ENCODE measurements at places on chromosomes 5 and 9. TPM values are rescaled to one million over a fixed set of nuclear protein-coding genes. Genes with fewer than 3 reads are reported as not detected.

DNA sequence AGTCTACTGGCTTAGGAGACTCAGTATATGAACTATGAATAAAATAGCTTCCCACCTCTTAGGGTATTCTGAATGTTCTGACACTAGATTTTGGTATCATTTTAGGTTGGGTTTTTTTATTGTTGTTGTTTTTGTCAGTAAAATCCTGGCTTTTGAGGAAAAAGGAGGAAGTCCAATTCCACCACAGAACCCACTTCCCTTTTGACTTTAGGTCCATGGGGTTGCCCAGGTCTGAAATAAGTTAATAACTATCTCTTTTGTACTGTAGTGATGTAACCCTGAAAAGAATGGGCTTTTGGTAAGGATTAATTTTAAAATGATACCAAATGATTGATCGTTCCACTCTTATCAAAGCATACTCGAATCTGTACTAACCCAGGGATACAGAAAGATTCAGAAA lies 29.1 kb upstream of the IL12B start:
- H3K4me1 ChIP-seq: no peaks in the 10 kb centered on the region
- H3K27me3 ChIP-seq: no peaks in the 10 kb centered on the region
- no peak overlapping the region for H3K4me3 ChIP-seq
- no peaks in the 10 kb centered on the region for H3K36me3 ChIP-seq
- no peak for DNase-seq
- H3K27ac ChIP-seq: no peak overlapping the region

DNA sequence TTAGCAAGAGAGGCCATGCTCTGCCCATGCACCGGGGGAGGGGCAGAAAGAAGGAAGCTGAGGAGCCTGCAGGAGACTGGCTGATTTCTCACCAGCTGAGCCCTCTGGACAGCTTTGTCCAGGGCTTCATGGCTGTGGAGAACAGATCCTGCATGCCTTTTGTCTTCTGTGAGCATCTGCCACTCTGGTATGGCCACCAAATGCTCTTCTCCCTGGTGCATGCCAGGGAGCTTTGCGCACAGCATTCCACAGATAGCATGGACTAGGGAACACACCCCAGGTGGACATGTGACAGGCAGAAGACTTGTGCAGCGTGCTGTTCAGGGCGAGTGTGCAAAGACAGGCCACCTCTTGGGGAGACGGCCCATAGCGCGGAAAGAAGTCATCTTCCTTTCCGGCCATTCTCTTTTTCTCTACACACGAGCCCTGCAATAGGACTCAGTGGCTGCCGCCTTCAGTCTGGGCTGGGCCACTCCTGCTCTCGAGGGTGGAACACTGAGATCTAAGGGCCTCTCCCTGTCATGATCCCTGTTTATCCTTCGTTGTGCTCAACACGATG lies 56.7 kb downstream of the GADD45G start:
- H3K36me3 ChIP-seq: no peaks in the 10 kb centered on the region
- peak; percentile 47 for DNase-seq
- H3K4me3 ChIP-seq: no peak overlapping the region
- no peaks in the 10 kb centered on the region for H3K27me3 ChIP-seq
- peak overlapping the region; percentile 47 for H3K27ac ChIP-seq

GRCh38 chr9:88775559-88775958 lies 215.7 kb upstream of the S1PR3 start:
- no peak overlapping the region for H3K4me3 ChIP-seq
- no peaks in the 10 kb centered on the region for H3K27me3 ChIP-seq
- no peak overlapping the region for H3K27ac ChIP-seq
- H3K4me1 ChIP-seq: no peaks in the 10 kb centered on the region
- no peaks in the 10 kb centered on the region for H3K36me3 ChIP-seq

DNA sequence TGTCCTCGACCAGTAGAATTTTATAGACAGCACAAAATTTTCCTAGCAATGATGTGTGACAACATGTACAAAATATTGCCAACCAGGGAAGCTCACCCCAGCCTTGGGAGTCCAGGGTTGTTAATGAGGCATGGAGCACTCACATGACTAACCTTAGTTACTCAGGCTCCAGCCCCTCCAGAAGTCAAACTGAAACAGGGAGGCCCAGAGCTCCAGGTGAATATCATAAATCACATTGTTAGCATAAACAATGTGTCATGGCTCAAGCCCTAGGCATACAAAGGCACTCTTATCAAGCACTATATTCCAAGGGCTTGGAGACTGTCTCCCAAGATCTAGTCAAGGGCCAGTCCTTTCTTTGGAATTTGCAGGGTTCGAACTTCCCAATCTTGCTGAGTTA lies 44.4 kb downstream of the TNFAIP8 start:
- H3K36me3 ChIP-seq: no peaks in the 10 kb centered on the region
- H3K4me1 ChIP-seq: peaks cover 7% of the 10 kb centered on the region
- no peaks in the 10 kb centered on the region for H3K27me3 ChIP-seq

DNA sequence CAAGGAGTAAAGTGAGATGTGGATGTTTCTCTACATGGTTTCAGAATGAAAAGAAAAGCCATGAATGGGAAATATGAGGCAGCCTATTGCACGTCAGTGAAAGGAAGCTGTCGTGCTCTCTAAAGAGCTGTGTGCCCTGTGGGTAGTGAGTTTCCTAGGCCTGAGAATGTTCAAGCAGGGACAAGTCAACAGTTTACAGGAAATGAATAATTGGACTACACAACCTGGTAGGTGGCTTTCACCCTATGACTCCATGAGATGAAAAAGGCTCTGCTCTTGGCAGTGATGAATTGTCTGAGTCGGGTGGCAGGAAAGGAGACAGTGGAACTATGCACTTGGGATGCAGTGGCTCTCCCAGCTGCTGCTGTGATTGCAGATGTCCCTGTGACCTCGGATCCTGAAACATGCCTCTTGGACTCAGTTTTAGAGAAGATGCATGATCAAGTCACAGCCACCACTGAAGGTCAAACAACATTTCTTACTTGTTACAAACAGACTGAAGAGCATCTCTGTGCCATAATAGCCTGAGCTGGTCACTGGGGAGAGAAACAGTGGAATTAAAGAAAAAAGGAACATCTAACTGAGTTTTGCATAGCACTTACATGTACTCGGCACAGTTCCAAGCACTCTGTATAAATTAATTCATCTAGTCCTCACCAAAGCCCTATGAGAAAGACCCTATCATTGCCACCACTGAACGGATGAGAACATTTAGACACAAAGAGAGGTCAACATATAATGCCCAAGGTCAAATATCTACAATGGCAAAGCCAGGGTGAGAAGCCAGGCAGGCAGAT lies 293.7 kb downstream of the SPOCK1 start:
- H3K4me1 ChIP-seq: peaks cover 19% of the 10 kb centered on the region
- no peak for DNase-seq
- H3K27ac ChIP-seq: no peak overlapping the region
- H3K27me3 ChIP-seq: no peaks in the 10 kb centered on the region
- no peak overlapping the region for H3K4me3 ChIP-seq

DNA sequence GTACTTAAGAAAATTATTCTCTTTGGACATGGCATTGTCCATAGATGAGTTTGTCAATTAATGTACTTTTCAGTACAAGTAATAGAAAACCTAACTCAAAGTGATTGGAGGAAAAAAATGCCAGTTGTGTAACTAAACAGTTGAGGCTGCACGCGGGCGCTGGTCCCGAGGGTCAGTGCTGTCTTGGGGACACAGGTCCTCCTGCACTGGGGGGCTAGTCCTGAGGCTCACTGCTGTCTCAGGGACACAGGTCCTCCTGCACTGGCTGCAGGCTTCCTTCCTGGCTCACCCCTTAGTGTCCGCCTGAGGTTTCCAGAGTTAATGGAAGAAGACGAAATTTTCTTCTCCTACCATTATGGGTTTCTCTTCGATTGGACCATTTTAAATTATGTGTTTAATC lies 281.1 kb downstream of the CD180 start:
- no peak for DNase-seq
- H3K4me1 ChIP-seq: no peaks in the 10 kb centered on the region
- H3K36me3 ChIP-seq: no peaks in the 10 kb centered on the region
- H3K4me3 ChIP-seq: no peak overlapping the region
- H3K27ac ChIP-seq: no peak overlapping the region
- H3K27me3 ChIP-seq: no peaks in the 10 kb centered on the region

- no peak for DNase-seq
- no peak overlapping the region for H3K27ac ChIP-seq
- no peak overlapping the region for H3K4me3 ChIP-seq
- no peaks in the 10 kb centered on the region for H3K4me1 ChIP-seq
Observed at GRCh38 chr5:32138839-32139493, 35.2 kb downstream of the GOLPH3 start.

DNA sequence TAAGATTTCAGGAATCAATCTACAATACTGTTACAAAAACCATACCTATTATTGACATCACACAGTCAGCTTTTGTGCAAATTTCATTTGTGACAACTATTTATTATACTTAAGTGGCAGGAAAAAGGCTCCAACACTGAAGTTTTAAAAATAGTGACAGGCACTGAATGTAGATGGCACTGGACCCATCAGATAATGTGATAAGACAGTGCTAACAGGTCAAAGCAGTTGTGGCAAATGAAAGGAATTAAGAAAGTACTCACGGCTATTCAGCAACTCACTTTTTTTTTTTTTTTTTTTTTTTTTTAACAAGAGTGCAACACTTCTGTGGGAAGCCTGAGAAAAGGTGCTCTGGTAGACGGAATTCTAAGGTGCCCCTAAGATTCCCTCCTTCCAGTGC lies 115.0 kb upstream of the MEF2C start:
- H3K4me3 ChIP-seq: no peak overlapping the region
- no peak overlapping the region for H3K27ac ChIP-seq
- no peak for DNase-seq
- no peaks in the 10 kb centered on the region for H3K4me1 ChIP-seq
- H3K27me3 ChIP-seq: no peaks in the 10 kb centered on the region

- no peaks in the 10 kb centered on the region for H3K27me3 ChIP-seq
- H3K27ac ChIP-seq: peak overlapping the region; percentile 19
- DNase-seq: no peak
- no peaks in the 10 kb centered on the region for H3K36me3 ChIP-seq
- H3K4me1 ChIP-seq: no peaks in the 10 kb centered on the region
Observed at GRCh38 chr9:110252509-110253139, 3.7 kb downstream of the TXN start.

GRCh38 chr5:176899296-176899891 lies at the start of gene HK3:
Gene HK3 (minus strand): TSS chr5:176899346. CDS start chr5:176896159, 3,187 bp downstream.
- no peaks in the 10 kb centered on the region for H3K27me3 ChIP-seq
- H3K27ac ChIP-seq: no peak within 1 kb of the TSS
- peaks cover 11% of the 10 kb centered on the region for H3K36me3 ChIP-seq
- no peaks in the 10 kb centered on the region for H3K4me1 ChIP-seq

GRCh38 chr5:66015196-66015960 lies 89.0 kb downstream of the ERBIN start:
- no peak overlapping the region for H3K4me3 ChIP-seq
- no peaks in the 10 kb centered on the region for H3K27me3 ChIP-seq
- DNase-seq: no peak
- no peaks in the 10 kb centered on the region for H3K4me1 ChIP-seq

DNA sequence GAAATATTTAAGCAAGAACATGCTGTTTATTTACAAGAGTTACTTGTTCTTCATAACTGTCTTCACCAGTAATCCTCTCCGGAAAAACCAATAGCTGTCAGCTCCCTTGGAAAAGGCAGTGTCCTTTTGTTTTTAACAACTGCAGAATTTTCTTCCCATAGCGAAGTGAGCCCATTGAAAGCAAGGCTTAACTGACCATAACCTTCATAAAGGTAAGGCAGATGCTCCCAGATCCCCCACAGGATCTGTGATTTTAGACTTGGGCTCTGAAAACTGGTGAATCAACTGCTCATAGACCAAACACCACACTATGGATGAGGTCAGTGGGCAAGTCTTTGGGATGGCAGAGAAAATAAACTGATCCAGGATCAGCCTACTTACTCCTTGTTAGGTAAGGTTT lies 155.0 kb downstream of the GLIS3 start:
- peaks cover 28% of the 10 kb centered on the region for H3K4me1 ChIP-seq
- no peaks in the 10 kb centered on the region for H3K27me3 ChIP-seq
- peak overlapping the region; percentile 64 for H3K27ac ChIP-seq
- H3K36me3 ChIP-seq: no peaks in the 10 kb centered on the region

- no peaks in the 10 kb centered on the region for H3K4me1 ChIP-seq
- H3K27me3 ChIP-seq: no peaks in the 10 kb centered on the region
- H3K27ac ChIP-seq: no peak overlapping the region
- DNase-seq: no peak
- no peak overlapping the region for H3K4me3 ChIP-seq
- H3K36me3 ChIP-seq: no peaks in the 10 kb centered on the region
Observed at GRCh38 chr9:93387791-93388190, 63.7 kb upstream of the FAM120A start.

- no peaks in the 10 kb centered on the region for H3K27me3 ChIP-seq
- no peak for DNase-seq
Observed at GRCh38 chr5:170471551-170472178, 32.2 kb upstream of the KCNIP1 start.

CYSRT1 gene
- total RNA-seq: not detected

GRM6 gene
- total RNA-seq: not detected

AIF1L gene
- 5.0 TPM for total RNA-seq

GPR151 gene
- total RNA-seq: not detected

OBP2B gene
- total RNA-seq: not detected

GLRA1 gene
- total RNA-seq: 0.47 TPM

ADAMTS13 gene
- total RNA-seq: 1.5 TPM

SPAG8 gene
- 0.82 TPM for total RNA-seq

TRPM3 gene
- total RNA-seq: 1.7 TPM

All from pancreas (tissue), 10 donors.